M059J (cell line): ENCODE measurements at places on chromosomes 16 and 17. TPM values are rescaled to one million over a fixed set of nuclear protein-coding genes. Genes with fewer than 3 reads are reported as not detected.

Gene TLCD1
- 9.4 and 11.2 TPM in 2 replicates for total RNA-seq

Gene SNAI3
- not detected in 2 replicates for total RNA-seq

Gene SLC47A1
- 0.02 TPM in 1 of 2 replicates, not detected in the other for total RNA-seq

Gene CTRB1
- total RNA-seq, result not detected in 2 replicates

Gene C1QL1
- total RNA-seq, result 14.7 and 21.4 TPM in 2 replicates

Gene KRT15
- 6.3 and 10.2 TPM in 2 replicates for total RNA-seq

Gene PPL
- 1.8 and 2.2 TPM in 2 replicates for total RNA-seq

Gene HCRT
- not detected in 2 replicates for total RNA-seq

DNA sequence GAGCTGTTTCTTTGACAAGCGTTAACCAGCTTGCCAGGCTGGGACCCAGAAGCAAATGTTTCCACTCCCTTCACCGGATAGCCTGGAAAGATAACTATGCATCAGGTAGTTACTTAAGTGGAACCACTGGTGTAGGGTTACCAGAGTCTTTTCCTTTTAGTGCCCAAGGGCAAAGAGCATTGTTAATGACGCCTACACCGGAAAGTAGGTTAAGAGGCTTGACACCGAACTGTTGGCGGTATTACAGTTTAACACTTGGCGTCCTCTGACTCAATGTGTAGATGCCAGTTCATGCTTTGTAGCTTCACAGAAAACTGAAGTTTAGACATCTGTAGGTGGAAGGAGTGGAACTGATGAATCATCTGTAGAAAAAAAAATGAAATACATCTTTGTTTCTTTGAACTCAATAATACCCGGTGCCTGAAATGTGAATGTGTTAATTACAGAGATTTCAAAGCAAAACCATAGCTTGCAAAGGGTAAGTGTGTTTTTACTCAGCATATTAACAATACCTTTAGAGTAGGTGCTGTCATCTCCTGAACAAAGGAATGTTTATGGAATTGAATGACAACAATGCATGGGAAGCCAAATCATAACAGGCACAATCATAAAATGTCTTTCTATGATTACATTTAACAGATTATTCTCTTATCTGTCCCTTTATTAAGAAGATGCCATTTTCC lies 426.7 kb upstream of the SALL1 start:
- peak; percentile 91 for DNase-seq

DNA sequence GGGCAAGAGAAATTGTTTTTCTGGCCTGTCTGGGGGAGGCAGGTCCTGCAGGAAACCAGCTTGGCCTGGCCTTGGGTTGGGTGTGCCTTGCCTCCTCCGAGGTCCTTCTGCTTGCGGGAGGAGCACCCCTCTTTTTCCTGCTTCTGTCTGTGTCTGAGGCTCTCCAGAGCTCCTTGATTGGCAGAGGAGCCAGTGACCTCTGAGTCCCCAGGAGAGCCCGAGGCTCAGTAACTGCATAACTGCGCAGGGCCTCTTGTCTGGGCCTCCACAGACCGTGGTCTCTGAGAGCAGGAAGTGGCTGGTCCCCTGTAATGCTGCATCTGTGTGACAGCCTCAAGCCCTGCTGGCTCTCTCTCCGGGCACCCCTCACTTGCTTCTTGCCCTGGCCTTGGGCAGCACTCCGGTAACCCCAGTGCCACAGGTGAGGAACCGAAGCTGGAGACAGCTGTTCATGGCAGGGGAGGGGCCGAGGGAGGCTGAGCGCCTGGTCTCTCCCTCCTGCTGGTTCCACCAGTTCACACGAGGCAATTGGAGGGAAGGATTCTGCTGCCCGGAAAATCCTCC lies 1.6 kb downstream of the CAPN15 start:
- DNase-seq, result no peak

- DNase-seq, result peak; percentile 68
Observed at GRCh38 chr17:7356072-7356549, 1.2 kb downstream of the TMEM95 start.

- DNase-seq, result no peak
Observed at GRCh38 chr17:71553381-71553780, 567.4 kb upstream of the SOX9 start.

GRCh38 chr17:28141773-28142172 lies 99.3 kb downstream of the NLK start:
- DNase-seq, result no peak

DNA sequence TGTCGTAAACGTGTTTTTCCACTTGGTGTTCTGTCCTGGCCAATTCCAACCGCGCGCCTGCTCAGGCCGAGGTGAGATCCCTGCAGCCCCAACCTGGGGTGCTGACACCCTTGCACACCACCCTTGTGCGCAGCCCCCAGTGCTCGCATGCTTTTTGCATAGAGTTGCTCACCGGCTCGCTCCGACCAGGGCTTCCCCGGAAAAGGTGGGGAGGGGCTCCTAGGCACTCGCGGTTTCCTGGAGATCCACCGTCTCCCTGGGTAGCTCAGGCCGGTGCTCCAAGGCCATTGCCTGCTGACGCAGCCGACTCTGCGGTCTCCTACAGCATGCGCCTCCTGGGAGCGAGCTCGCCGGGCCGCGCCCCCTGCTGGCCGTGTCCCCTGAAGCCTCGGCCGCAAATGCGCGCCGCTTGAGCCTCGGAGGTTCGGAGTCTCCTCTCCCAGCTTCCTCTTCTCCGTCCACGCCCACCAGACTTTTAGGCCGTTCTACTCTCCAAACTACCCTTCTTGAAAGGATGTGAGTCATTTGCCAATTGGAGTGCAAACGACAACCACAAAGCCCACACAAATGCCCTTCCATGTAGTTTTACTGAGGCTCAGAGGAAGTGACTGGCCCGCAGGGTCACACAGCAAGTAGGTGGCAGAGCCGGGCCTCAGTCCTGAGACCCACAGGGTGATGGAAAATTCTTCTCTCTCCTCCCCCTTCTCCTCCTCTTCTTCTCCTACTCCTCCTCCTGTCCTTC lies 7.2 kb upstream of the PDP2 start:
- DNase-seq, result peak; percentile 100

DNA sequence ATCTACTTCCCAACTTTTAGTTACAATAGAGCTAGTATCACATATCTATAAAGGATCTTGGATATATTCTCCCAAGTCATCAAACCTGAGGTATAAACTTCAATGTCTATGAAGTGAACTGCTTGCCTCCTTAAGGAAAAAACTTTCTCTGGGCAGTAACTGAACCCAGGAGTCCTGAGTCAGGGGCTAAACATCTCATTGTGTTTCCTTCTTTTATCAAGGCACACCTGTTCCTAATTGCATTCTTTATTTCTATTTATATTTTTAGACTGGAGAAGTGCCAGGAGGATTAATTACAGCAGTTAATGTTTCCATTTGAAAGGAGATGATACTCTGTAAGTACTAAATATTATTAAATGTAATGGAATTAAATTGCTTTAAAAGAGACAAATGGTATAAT lies 98.6 kb downstream of the CDH8 start:
- DNase-seq, result no peak

DNA sequence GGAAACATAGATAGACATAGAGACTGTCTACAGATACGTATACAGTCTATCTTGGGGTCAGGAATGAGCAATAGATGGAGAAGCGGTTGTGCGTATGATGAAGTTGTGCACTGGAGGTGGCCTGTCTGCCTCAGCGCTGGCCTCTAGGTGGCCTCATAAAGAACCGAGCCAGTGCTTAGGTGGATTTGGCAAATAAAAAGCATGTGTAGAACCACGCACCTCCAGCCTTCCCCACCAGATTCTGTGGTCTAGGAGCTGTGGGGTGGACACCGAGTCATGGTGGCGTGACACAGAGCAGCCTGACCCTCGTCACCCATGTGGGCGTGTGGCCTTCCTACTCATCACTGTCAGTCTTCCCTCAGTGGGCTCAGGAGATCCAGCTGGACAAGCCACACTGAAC lies 34.0 kb downstream of the PGS1 start:
- DNase-seq, result no peak

- DNase-seq, result no peak
Observed at GRCh38 chr16:88622866-88623265, 15.5 kb upstream of the IL17C start.

DNA sequence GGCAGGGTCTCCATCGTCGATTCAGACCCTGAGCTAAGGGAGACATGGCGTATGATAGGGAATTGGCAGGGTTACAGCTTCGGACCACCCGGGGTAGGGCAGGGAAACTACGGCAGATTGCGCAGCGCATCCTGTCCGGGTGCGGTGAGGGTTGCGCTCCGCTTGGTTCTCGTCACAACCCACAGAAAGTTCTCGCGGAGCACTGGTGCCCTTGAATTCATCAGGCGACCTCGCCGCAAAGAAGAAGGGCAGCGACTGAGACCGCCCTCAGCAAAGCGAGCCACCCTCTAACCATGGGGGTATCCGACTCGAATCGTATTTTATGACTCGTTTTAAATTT lies 1.2 kb downstream of the HS3ST3B1 start:
- DNase-seq, result peak; percentile 52

DNA sequence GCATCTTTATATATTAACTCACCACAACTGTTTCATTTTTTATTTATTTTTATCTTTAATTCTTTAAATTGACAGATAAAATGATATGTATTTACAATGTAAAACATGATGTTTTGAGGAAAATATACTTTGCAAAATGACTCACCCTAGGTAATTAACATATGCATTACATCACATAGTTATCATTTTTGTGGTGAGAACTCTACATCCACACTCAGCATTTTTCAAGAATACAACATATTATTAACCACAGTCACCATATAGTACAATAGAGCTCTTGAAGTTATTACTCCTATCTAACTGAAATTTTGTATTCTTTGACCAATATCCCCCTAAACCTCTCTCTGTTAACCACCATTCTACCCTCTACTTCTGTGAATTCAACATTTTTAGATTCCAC lies 194.7 kb upstream of the KIF2B start:
- DNase-seq, result peak; percentile 42

DNA sequence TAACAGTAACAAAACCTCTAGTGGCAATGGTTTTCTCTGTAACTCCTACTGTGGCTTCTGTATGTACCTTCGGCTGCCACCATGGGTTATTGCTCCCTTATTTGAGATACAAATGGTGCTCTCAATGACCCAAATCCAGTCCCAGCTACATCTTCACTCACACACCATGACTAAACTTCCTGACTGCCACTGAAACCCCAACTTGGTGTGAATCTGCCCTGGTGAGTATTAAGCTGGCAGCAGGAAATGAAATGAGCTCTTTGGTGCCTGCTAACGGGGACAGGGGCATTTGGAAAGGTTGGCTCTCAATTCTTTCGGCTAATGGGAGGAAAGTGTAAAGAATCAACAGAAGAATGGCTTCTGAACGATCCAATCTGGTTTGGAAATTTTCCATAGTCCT lies 7.5 kb upstream of the SLC35B1 start:
- DNase-seq, result no peak

DNA sequence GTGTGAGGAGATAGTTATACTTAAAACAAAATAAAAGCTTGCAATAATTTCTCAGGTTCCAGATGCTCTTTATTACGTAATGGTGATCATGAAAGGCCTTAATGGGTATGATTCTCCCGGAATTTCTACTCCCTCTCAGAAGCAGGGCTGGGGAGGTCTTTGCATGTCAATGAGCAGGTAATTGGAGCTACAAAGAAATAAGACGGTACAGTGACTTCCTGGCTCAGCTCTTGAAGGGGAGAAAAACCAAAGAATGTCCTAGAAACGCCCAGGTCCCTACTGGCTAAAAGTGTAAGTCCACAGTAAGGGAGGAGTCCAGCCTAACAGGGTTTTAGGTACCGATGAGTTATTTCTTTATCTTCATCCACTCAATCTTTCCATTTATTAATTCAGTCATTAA lies 390.9 kb downstream of the TMEM114 start:
- no peak for DNase-seq

DNA sequence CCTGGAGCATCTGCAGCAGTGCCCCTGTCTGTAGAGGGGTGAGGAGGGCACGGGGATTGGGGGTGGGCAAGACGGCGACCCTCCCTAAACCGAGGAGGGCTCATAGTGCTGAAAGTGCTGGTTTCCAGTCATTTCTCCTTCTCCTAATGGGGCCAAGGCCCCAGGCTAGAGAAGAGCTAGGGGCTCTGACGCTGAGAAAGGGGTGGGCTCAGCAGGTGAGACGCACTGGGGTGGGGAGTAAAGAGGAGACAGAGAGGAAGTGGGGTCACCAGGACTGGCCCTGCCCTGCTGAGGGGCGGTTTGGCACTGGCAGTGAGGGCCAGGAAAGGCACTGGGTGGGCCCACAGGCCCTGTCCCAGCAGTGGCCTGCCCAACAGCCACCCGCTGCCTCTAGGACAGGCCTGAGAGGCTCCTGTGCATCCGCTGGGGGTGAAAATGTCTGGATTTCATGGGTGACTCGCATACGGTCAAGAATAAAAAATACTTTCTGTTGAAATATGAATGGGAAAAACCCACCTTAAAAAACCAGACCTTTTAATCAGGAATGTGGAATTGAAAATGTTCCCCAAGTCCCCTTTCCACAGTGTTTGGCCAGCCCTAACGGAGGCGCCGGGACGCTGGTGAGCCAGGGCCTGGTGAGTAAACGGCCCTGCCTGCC lies 122.4 kb upstream of the SMURF2 start:
- no peak for DNase-seq

- no peak for DNase-seq
Observed at GRCh38 chr16:2287916-2288547, 20.1 kb upstream of the RNPS1 start.

DNA sequence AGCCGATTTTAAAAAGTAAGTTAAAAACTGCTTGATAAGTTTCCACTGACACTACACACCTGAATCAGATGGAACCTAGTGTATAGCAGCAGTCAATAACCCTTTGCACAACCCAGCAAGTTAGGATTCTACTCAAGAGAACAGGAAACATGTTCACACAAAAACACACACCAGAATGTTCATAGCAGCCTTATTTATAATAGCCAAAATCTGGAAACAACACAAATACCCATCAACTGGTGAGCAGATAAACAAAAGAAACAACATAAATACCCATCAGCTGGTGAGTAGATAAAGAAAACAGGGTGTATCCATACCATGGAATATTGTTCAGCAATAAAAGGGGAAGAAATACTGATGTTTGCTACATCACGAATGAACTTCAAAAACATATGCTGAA lies 2.7 kb upstream of the CDH11 start:
- DNase-seq, result no peak

DNA sequence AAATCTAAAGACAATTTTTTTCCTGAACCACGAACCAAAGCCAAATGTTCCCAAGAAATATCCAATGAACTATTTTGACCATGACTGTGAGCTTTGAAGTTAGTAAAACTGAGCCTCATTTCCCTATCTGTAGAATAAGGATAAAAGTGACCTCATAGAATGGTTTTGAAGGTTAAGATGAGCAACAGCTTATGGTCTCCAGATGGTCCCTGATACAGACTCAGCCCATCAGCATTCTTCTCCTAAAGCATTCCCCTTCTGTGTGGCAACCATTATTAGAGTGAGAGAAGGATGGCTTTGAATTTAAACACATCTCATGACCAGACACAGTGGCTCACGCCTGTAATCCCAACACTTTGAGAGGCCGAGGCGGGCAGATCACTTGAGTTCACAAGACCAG lies 70.1 kb downstream of the COPRS start:
- DNase-seq, result no peak

DNA sequence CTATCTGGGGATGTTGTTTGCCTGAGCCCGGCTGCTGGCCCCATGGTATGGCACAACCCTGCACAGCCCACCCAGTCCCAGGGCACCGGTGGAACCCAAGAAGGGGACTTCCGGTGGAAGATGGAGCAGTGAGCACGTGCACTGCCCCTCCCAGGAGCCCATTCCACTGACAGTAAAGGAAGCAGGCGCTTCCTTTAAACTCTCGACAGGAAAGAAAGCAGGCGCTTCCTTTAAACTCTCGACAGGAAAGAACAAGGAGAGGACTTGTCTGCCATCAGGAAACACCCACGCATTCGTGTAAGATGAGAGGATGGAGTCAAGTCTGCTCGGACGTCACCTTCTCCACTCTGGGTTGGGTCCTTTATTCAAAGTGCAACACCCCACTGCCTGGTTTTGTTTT lies 53.7 kb downstream of the IL21R start:
- no peak for DNase-seq

GRCh38 chr16:77330332-77331042 lies 104.3 kb downstream of the ADAMTS18 start:
- no peak for DNase-seq
